ENCODE measurements at places on chromosomes 3 and 15. TPM values are rescaled to one million over a fixed set of nuclear protein-coding genes. Genes with fewer than 3 reads are reported as not detected.
A peak's percentile ranks its signal among the peaks of the same experiment; 100 is the strongest.

Gene IQCF5
- not detected for total RNA-seq

Gene CCR3
- not detected for total RNA-seq

Gene NRG4
- not detected for total RNA-seq

- DNase-seq = no peak
These were observed 370.6 kb upstream of the TBL1XR1 start for GRCh38 chr3:177567833-177568232.

- peak; percentile 2 for DNase-seq
These were observed 132.6 kb upstream of the LRRN1 start for GRCh38 chr3:3666664-3667063.

GRCh38 chr3:12662593-12663400 lies 1.1 kb downstream of the RAF1 start:
- DNase-seq = peak; percentile 40

DNA sequence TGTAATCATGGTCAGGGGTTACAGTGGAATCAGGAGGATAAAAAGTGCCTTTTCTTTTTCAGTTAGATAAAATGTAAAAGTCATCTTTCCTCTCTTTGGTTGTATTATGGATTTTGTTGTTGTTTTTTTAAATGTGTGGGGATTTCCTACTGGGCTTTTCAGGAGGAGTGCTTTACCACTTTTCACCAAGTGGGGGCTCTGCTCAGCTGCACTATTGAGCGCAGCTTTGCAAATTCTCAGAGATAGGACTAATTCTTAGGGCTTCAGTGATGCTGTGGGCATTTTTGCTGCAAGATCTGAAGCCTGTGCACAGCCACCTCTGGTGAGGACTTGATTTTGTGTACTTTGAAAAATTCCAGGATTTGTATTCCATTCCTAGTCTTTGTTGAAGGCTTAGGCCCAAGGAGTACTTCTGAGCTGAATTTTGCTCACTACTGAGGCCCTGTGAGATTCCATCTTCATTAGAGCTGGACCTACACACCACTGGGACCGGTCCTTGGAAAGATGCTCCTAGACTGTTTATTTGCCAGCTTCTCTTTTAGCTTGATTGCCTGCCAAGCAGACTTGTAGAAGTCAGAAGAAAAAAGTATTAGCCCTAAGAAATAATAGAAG lies 7.5 kb downstream of the GNB5 start:
- DNase-seq = peak; percentile 24

GRCh38 chr3:195441476-195441991 lies 1.3 kb downstream of the ACAP2 start:
- no peak for DNase-seq

GRCh38 chr3:16596352-16597032 lies 8.7 kb downstream of the DAZL start:
- peak; percentile 58 for DNase-seq

GRCh38 chr15:52288051-52288942 lies 7.3 kb downstream of the MYO5C start:
- DNase-seq = no peak

GRCh38 chr15:55588070-55588814 lies at the start of gene PYGO1:
PYGO1 (minus strand) TSS chr15:55588345; CDS start chr15:55587883, 462 bp downstream.
- peak; percentile 64 for DNase-seq

DNA sequence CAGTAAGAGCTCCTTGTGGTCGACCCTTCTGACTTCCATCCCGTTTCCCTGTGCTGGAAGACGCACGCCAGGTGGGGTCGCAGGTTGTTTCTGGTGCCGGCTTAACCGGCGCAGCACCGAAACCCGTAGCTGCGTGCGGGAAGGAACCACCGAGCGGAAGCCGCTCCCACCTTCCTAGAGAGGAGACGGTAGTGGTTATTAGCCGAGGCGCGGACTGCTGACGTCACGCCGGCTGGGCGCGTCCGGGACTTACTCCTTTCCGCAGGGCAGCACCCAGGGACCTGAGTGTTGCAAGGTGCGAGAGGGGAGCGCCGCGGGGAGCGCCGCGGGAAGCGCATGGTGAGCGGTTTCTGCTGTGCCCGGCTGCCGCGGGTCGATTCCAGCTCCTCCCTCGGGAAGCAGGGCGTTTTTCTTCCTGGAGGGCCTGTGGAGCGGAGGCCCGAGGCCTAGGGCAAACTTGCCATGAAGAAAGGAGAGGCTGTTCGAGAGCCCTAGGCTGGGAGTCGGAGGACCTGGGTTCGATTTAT lies at the start of gene ZNF501:
ZNF501 (plus strand) TSS at position 252 of the 527 bp plus-strand sequence. CDS start 4,787 bp downstream, outside the sequence.
- peak; percentile 86 for DNase-seq

GRCh38 chr3:85342915-85343314 lies 384.1 kb downstream of the CADM2 start:
- DNase-seq = no peak

DNA sequence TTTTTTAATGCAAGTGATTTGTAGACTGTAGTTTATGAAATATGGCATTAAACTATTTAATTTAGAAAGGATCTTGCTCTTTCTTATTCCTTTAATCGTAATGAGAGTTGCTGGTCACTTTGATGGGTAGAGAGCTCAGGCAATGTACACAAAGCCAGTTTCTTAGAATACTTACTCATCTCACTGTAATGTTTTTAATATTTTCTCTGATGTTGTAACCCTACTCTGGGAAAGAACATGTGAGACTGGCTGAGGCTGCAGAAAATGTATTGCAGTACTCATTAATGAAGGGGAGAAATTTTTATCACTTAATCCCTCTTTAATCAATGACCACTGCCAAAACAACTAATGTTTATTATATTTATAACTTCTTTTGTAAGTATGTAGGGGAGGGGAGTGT lies 479.4 kb upstream of the KCNMB2 start:
- no peak for DNase-seq

DNA sequence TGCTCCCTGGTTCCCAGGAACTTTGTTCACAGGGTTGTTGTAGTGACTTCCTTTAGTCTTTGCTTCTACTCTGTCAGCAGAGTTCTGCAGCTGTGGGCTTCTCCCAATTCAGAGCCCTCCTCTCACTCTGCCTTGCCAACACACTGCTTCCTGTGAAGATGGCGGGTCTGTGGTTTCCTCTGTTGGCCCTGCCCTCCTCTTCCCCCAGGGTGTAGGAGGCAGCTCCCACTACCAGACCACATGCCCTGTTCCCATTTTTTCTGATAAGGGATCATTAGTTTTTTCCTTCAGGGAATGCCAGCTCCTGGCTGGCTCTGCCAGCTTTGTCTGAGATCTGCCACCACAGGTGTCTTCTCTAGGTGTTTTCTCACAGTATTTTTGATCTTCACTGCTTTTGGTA lies 12.7 kb downstream of the SPSB4 start:
- DNase-seq = no peak

Measured in activated T-cell treated with anti-CD3 and anti-CD28 coated beads, Interleukin-2, amount 50 U/mL, for 72 hours (primary cell).